ENCODE measurements at places on chromosomes 2 and 18.

- no peak for DNase-seq
These were observed 249.9 kb upstream of the SP5 start for GRCh38 chr2:170465241-170465640.

DNA sequence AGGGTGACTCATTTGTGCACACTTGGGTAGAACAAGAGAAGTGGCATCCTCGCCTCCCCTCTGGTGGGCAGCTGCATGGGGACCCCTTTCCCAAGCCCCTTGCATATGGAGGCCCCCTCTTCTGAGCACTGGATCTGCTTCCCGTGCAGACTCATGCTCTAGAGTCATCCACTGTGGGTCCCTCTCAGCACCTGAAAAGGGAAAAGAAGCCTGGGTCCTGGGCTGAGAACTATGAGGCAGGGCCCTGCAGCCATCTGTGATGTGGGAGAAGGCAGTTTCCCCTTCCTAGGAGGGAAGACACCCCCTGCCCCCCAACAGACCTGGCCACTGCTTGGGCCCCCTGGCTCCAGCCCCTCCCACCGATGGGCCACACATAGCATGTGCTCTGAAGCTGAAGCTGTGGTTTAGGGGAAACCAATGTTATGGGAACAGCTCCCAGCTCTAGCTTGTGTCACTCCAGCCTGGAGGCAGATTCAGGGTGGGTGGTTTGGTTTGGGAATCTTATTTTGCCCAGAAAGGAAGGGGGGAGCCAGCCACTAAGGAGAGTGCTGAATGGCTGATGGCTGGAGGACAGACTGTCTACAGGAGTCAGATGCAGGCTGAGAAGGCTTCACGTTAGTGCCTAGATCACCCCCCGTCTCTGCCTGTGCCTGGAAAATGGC lies 172.8 kb downstream of the GLI2 start:
- no peak for DNase-seq

DNA sequence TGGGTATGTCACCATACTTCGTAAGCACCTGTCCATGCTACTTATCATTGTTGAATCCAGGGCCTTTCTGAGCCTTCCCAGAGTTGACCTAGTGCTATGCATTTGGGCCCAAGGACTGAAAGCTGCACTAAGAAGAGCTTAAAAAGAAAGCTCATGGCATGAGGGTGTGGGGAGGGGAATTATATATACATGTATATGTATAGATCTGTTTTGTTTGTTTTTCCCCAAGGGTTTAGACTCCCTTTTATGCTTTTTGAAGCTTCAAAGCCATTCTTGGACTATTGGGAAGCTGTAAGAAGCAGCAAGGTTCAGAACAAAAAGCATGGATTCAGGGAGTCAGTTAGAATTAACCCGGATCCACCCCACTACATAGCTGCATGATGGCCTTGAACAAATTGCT lies 23.3 kb downstream of the MFF start:
- no peak for DNase-seq

GRCh38 chr2:46776687-46777327 lies 138.8 kb downstream of the MCFD2 start:
- DNase-seq = peak; percentile 28

DNA sequence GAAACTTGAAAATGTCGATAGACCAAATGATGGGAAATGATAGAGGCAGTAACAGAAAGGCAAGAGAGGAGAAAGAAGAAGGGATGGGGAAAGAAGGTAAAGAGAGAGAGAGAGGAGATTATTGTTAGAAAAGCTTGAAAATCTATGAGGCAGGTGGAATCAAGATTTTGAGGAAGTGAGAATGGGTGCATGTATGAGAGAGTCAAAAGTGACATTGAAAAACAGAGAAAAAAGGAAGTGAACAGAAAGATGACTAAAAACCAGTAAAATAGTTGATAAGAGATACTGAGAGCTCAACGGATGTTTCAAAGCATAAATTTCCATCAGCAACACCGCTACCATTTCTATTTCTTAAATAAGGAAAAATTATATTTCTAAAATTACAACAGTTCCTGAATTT lies 327.4 kb upstream of the CWC22 start:
- no peak for DNase-seq

- no peak for DNase-seq
These were observed 74.7 kb downstream of the DPP4 start for GRCh38 chr2:161999321-161999720.

GRCh38 chr18:45548614-45549013 lies 66.7 kb upstream of the SLC14A2 start:
- no peak for DNase-seq

- no peak for DNase-seq
These were observed 47.3 kb upstream of the NDUFV2 start for GRCh38 chr18:9055185-9055584.

DNA sequence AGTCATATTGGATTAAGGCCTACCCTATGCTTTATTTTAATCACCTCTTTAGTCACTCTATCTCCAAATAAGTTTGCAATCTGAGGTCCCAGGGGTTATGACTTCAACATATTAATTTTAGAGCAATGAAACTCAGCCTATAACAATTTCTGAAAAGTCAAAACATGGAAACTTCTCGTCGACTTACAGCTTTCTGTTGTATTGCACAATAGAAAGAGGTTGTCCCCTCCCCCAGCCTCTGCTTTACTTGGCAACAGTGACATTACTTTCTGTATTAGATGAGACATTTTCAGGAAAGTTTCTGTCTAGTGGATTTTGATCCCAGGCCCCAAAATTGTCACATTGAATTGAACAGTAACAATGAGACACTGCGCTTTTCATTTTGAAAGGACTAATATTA lies 326.4 kb downstream of the THSD7B start:
- DNase-seq = no peak

DNA sequence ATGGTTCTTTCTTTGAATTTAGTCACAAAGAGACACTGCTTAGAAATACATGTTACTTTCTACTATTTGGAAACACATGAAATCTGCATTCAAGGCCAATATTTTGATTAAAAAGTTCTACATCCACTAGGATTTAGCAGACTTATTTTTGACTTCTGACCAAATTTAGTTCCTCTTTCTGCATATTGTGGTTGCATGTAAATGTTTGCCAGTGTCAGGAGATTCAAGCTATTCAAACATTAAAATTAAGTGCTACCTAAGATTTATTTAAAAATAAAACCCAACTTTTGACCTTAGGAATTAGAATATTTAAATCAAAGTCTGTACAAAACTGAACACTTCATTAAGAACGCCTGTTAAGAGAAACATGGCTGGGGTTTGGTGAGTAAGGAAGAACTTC lies 891.1 kb downstream of the CPS1 start:
- no peak for DNase-seq

- DNase-seq = no peak
These were observed 179.4 kb downstream of the ALPK2 start for GRCh38 chr18:58449464-58449863.
